Activated CD4-positive, alpha-beta T cell treated with anti-CD3 and anti-CD28 coated beads, Interleukin-2, amount 50 U/mL, for 24 hours (primary cell): ENCODE measurements at places on chromosomes 1 and 21.

- DNase-seq: peak; percentile 71
Measured at GRCh38 chr1:209769171-209769904, 13.5 kb downstream of the TRAF3IP3 start.

- no peak for DNase-seq
Measured at GRCh38 chr1:224733027-224733911, 117.2 kb downstream of the CNIH3 start.

DNA sequence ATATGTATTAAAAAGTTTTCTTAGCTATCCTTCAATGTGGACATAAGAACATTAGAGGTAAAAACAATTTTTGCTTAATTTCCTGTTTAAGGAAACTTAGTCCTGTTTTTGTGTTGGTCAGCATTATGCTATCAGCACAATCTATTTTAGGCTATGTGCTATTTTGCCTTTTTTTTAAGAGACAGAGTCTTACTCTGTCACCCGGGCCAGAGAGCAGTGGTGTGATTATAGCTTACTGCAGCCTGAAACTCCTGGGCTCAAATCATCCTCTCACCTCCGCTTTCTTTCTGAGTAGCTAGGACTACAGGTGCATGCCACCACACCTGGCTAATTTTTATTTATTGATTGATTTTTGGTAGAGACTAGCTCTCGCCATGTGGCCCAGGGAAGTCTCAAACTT is 199.1 kb upstream of the TMPRSS15 start:
- DNase-seq: no peak

- no peak for DNase-seq
Measured at GRCh38 chr1:1898246-1898933, 7.5 kb upstream of the GNB1 start.

DNA sequence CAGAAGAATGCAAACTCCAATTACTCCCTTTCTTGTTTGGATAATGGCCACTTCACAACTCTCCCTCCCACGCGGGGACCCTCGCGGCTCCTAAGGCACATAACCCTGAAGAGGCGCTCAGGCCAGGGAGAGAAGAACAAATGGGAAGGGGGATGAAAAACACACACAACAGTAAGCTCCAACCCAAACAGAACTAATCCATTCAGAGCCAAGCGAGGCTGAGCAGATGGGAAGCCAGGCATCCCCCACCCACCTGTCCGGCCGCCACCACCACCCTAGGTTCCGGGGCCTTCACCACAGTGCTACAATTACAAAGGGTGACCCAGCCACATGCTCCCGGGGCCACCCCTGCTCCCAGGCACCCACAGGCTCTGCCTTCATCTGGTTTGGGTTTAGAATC is 101.5 kb downstream of the MRPL37 start:
- no peak for DNase-seq

- DNase-seq: no peak
Measured at GRCh38 chr1:46278807-46279206, 24.6 kb downstream of the LRRC41 start.

- DNase-seq: no peak
Measured at GRCh38 chr1:157952601-157953000, 40.8 kb upstream of the KIRREL1 start.

GRCh38 chr21:44836666-44837471 is 19.0 kb upstream of the SUMO3 start:
- DNase-seq: no peak

DNA sequence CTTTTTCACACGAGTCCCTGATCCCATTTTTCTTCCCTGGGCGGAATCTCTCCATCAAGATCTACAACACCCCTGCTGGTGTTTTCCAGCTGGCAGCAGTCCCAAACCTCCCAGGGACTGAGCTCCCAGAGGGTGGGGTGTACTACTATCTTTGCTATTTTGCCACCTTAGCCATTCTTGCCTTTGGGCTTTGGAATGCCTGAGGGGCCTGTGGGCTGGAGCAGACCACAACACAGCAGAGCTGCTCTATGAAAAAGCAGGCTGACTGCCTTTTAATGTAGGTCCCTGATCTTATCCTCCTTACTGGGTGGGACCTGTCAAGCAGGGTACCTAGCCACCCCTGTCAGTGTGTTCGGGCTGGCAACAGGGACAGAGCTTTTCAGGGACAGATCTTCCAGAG is 91.9 kb downstream of the KCNT2 start:
- no peak for DNase-seq

- no peak for DNase-seq
Measured at GRCh38 chr1:61162520-61163258, 80.3 kb downstream of the NFIA start.

DNA sequence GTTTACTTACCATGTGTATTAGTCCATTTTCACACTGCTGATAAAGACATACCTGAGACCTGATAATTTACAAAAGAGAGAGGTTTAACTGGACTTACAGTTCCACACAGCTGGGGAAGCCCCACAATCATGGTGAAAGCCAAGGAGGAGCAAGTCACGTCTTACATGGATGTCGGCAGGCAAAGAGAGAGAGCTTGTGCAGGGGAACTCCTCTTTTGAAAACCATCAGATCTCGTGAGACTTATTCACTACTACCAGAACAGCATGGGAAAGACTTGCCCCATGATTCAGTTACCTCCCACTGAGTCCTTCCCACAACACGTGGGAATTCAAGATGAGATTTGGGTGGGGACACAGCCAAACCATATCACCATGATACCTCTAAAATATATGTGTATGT is 39.3 kb upstream of the ERRFI1 start:
- DNase-seq: no peak

DNA sequence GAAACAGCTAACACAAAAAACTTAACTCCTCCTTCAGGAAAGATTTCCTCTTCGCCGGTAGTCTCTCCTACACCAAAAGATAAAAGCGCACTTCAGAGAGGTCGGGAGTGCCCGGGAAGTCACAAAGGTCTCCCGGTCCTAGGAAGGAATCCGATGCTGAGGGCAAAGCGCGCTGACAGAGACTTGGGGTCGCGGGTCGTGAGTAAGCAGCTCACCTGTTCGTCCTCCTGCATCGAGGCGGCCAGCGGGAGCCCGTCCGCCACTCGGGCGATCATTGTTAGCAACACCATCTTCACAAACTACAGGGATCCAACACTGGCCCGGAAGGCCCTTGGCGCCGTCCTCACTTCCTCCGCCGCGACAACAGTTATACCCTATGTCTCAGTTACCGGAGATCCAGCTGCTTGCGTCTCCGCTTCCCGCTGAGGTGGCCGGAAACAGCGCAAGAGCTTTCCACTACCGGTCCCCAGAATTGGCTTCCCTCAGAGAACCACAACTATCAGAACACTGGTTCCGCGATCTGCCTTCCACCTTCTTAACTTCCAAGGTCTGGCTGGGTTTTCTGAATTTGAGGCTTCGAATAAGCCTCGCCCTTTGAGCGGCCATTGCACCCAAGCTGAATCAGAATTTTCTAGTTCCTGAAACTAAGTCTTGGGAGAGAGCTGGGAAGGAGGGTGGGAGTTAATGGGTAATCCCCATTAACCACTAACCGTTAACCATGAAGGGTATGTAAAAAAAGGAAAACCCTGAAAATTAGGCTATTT is at the start of gene SEC22B:
Gene SEC22B (minus strand): TSS at position 429 of the 764 bp plus-strand sequence. CDS start 139 bp downstream, at position 290.
- peak; percentile 89 for DNase-seq

GRCh38 chr21:21076491-21076890 is 78.3 kb downstream of the NCAM2 start:
- no peak for DNase-seq

DNA sequence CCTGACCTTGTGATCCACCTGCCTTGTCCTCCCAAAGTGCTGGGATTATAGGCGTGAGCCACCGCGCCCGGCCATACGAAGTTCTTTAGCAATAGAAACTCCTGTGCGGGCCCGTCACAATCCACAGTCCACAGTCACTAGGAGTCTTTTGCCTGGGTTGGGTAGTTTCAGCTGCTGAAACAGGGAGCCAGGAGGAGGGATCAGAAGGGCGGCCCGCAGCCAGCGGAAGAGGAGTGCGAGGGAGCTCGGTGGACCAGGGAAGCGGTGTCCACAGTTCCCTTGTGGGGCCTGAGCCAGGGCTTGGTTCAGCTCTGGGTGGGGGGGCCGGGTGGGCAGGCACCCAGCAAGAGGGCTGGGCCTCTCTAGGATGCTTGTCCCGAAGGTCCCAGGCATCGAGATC is 17.9 kb upstream of the HSPG2 start:
- no peak for DNase-seq

- DNase-seq: no peak
Measured at GRCh38 chr1:201015551-201016091, 7.9 kb downstream of the KIF21B start.
